GM23338 (cell line): ENCODE measurements at places on chromosomes 2 and 18. TPM values are rescaled to one million over a fixed set of nuclear protein-coding genes. Genes with fewer than 3 reads are reported as not detected.

The TCF7L1 gene
- 42.4 and 47.3 TPM in 2 replicates for total RNA-seq

The PFN4 gene
- total RNA-seq = 0.28 TPM in 1 of 2 replicates, not detected in the other

The GMPPA gene
- 33.8 and 37.3 TPM in 2 replicates for total RNA-seq

The ECEL1 gene
- total RNA-seq = 17.5 and 18.0 TPM in 2 replicates

The HOXD12 gene
- total RNA-seq = not detected in 2 replicates

The SPATA3 gene
- total RNA-seq = not detected in 2 replicates

The RAB17 gene
- 21.4 and 26.9 TPM in 2 replicates for total RNA-seq

The MSGN1 gene
- total RNA-seq = not detected in 2 replicates

The IL1A gene
- total RNA-seq = 0.19 and 0.73 TPM in 2 replicates

The NFATC1 gene
- 5.0 and 6.4 TPM in 2 replicates for total RNA-seq

The LTBP1 gene
- total RNA-seq = 34.1 and 49.8 TPM in 2 replicates

The IL36RN gene
- not detected in 2 replicates for total RNA-seq

The POTEI gene
- total RNA-seq = 0.08 and 0.56 TPM in 2 replicates

The CAPN10 gene
- 47.0 and 59.8 TPM in 2 replicates for total RNA-seq

The LRRC30 gene
- total RNA-seq = not detected in 2 replicates

The RESP18 gene
- total RNA-seq = not detected in 2 replicates

The LONRF2 gene
- total RNA-seq = 0.24 and 0.35 TPM in 2 replicates

The EFHD1 gene
- total RNA-seq = 3.4 and 7.0 TPM in 2 replicates

The CNGA3 gene
- total RNA-seq = not detected in 2 replicates

The GKN1 gene
- not detected in 2 replicates for total RNA-seq

The CNTNAP5 gene
- 0.08 and 0.49 TPM in 2 replicates for total RNA-seq

The PREB gene
- 65.9 and 79.7 TPM in 2 replicates for total RNA-seq

The SLC39A6 gene
- total RNA-seq = 46.8 and 47.3 TPM in 2 replicates

The CTAGE1 gene
- 0.03 TPM in 1 of 2 replicates, not detected in the other for total RNA-seq

The PER2 gene
- total RNA-seq = 4.6 TPM in 2 replicates

The SCG2 gene
- total RNA-seq = 0.31 TPM in 2 replicates

The SERPINB11 gene
- not detected in 2 replicates for total RNA-seq

The SIX3 gene
- total RNA-seq = 0.28 TPM in 1 of 2 replicates, not detected in the other

The SP140 gene
- total RNA-seq = 0.24 and 0.39 TPM in 2 replicates

The GREB1L gene
- total RNA-seq = 0.03 TPM in 1 of 2 replicates, not detected in the other

The CDK15 gene
- total RNA-seq = not detected in 2 replicates

The PRPF40A gene
- 158 and 261 TPM in 2 replicates for total RNA-seq

The ERBB4 gene
- total RNA-seq = 0.73 and 1.4 TPM in 2 replicates

The DAW1 gene
- 0.47 and 2.0 TPM in 2 replicates for total RNA-seq

The NCKAP1 gene
- 157 and 179 TPM in 2 replicates for total RNA-seq

The TRIM43 gene
- 0.23 and 0.59 TPM in 2 replicates for total RNA-seq

The SLC30A3 gene
- total RNA-seq = 5.1 and 8.3 TPM in 2 replicates

The SKOR2 gene
- 0.42 TPM in 1 of 2 replicates, not detected in the other for total RNA-seq

The MEIS1 gene
- total RNA-seq = 0.28 TPM in 1 of 2 replicates, not detected in the other

The KRCC1 gene
- 10.3 and 10.5 TPM in 2 replicates for total RNA-seq

The PDCD1 gene
- 0.38 and 1.8 TPM in 2 replicates for total RNA-seq

The ERICH2 gene
- 2.1 TPM in 1 of 2 replicates, not detected in the other for total RNA-seq

The ETAA1 gene
- total RNA-seq = 45.5 and 48.2 TPM in 2 replicates

The MRPS5 gene
- total RNA-seq = 51.9 and 57.8 TPM in 2 replicates

The ZSWIM2 gene
- total RNA-seq = not detected in 2 replicates

The CELF4 gene
- 2.6 and 3.6 TPM in 2 replicates for total RNA-seq

The CCBE1 gene
- 2.1 and 3.5 TPM in 2 replicates for total RNA-seq

The ZNF804A gene
- not detected in 2 replicates for total RNA-seq

The FN1 gene
- 217 and 255 TPM in 2 replicates for total RNA-seq

The NEURL3 gene
- total RNA-seq = not detected in 2 replicates

The GBX2 gene
- total RNA-seq = 0.50 and 1.3 TPM in 2 replicates

The CPO gene
- 0.94 TPM in 1 of 2 replicates, not detected in the other for total RNA-seq

The TRIP12 gene
- total RNA-seq = 117 and 133 TPM in 2 replicates

The ANO7 gene
- 3.3 and 5.1 TPM in 2 replicates for total RNA-seq

The ANKRD36C gene
- total RNA-seq = 11.2 and 16.2 TPM in 2 replicates

The REG1B gene
- not detected in 2 replicates for total RNA-seq

The AKAIN1 gene
- not detected in 2 replicates for total RNA-seq

The MZT2A gene
- 56.9 and 69.0 TPM in 2 replicates for total RNA-seq
